ENCODE measurements at places on chromosomes 6 and 20. TPM values are rescaled to one million over a fixed set of nuclear protein-coding genes. Genes with fewer than 3 reads are reported as not detected.
A peak's percentile ranks its signal among the peaks of the same experiment; 100 is the strongest.

DNA sequence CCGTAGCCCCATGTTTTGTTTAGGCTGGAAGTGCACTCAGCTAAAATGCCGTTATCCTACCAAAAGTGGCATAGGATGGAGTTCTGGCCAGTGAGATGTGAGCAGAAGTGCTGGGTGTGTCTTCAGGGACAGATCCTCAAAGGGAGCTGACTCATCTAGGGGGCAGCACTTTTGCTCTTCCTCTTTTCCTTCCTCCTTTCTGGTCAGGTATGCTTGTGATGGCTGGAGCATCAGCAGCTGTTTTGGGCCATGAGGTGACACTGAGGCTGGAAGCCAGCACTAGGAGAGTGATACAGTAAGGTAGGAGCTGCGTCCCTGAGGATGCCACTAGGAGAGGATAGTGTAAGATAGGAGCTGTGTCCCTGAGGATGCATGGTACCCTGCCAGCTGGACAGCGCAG lies 4.6 kb upstream of the OSBPL2 start:
- no peak overlapping the region for H3K4me3 ChIP-seq
- DNase-seq: no peak
- H3K36me3 ChIP-seq: no peaks in the 10 kb centered on the region
- no peaks in the 10 kb centered on the region for H3K4me1 ChIP-seq

DNA sequence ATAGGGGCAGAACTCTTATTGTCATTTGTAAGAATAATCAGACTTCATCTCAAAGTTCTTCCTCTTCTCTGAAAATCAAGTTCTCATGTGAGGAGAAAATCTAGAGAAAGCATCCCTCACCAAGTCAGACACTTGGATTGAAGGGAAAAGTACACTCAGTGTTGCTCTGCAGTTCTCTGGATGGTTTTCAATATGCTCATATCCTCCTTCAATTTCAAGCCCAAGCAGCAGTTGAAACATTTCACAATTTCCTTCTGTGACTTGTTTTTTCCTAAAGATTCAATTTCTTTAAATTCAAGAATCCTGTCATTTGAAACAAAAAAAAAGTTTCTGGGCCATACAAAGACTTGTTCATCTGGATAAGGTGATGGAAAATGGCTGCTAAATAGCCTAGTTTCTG lies 140.2 kb upstream of the AHI1 start:
- no peaks in the 10 kb centered on the region for H3K36me3 ChIP-seq
- no peak for DNase-seq
- H3K27ac ChIP-seq: no peak overlapping the region
- no peaks in the 10 kb centered on the region for H3K27me3 ChIP-seq
- no peak overlapping the region for H3K4me3 ChIP-seq
- H3K4me1 ChIP-seq: no peaks in the 10 kb centered on the region

GRCh38 chr20:39661833-39662232 lies 699.7 kb downstream of the DHX35 start:
- no peak for DNase-seq
- H3K27me3 ChIP-seq: no peaks in the 10 kb centered on the region
- no peak overlapping the region for H3K27ac ChIP-seq
- H3K4me1 ChIP-seq: no peaks in the 10 kb centered on the region
- H3K36me3 ChIP-seq: no peaks in the 10 kb centered on the region

- peaks cover 13% of the 10 kb centered on the region for H3K4me1 ChIP-seq
- H3K36me3 ChIP-seq: no peaks in the 10 kb centered on the region
- DNase-seq: no peak
- H3K4me3 ChIP-seq: no peak overlapping the region
- no peak overlapping the region for H3K27ac ChIP-seq
Measured at GRCh38 chr20:50674138-50674825, 17.1 kb downstream of the RIPOR3 start.

DNA sequence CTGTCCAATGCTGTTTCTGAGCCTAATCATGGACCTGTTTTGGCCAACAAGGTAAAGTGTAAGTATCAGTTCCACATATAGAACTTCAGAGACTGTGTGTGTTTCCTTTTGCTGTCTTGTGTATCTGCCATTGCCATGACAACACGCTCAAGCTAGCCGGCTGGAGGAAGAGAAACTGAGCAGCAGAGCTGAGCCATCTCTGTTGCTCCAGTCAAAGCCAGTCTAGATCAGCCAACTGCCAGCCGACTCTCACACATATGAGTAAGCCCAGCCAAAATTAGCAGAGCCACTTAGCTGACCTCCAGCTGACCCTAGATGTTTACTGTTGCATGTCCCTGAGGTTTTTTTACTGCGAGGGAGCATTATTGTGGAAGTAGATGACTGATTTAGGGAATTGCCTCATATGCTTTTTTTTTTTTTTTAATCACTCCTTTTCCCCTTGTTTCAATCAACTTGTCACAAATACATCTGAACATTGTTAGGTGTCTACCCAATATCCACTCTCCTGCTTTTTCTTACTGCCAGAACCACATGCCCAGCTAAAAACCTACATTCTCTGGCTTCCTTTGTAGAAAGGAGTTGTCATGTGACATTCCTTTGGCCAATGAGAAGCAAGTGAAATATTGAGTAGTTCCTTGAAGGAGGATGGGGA lies 304.3 kb upstream of the SUPT3H start:
- H3K36me3 ChIP-seq: no peaks in the 10 kb centered on the region
- no peaks in the 10 kb centered on the region for H3K27me3 ChIP-seq
- no peak for DNase-seq
- H3K4me1 ChIP-seq: peaks cover 4% of the 10 kb centered on the region
- H3K27ac ChIP-seq: no peak overlapping the region
- no peak overlapping the region for H3K4me3 ChIP-seq

GRCh38 chr20:1507276-1507675 lies 16.1 kb upstream of the SIRPB2 start:
- peaks cover 5% of the 10 kb centered on the region for H3K27me3 ChIP-seq
- no peaks in the 10 kb centered on the region for H3K4me1 ChIP-seq
- no peak overlapping the region for H3K4me3 ChIP-seq
- H3K27ac ChIP-seq: no peak overlapping the region
- H3K36me3 ChIP-seq: no peaks in the 10 kb centered on the region

DNA sequence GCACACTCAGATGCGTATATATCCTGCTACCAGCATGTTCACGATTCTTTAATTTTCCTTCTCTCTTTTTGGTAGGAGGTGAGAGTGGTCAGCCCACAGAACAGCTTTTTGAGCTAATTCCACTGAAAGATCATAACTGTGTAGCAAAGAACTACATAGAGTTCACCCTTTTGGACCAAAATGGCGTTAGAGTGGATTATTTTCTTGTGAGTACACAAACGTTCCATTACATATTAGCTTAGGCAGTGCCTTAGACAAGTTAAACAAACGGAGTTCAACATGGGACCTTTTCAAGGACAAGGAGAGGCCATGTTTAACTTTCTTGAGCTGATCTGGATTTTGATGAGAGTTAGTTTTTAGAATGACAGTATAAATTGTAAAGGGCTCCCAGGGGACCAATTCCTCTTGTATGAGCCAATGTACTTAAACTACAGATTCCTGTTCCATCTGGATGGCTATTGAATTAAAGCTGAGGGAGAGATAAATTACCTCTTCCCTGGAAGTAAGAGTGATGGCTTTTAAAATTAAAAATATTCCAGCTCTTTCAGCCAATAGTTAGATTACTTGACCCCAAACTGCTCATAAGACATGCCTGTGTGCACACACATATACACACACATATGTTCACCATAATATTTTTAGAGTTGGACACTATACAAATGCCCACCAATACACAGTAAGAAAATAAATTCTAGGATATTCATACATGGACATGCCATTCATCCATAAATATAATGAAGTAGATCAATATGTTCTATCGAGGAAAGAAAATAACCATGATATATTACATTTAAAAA lies 25.6 kb upstream of the ARMH2 start:
- no peaks in the 10 kb centered on the region for H3K27me3 ChIP-seq
- no peak overlapping the region for H3K27ac ChIP-seq
- H3K36me3 ChIP-seq: no peaks in the 10 kb centered on the region
- no peak for DNase-seq

DNA sequence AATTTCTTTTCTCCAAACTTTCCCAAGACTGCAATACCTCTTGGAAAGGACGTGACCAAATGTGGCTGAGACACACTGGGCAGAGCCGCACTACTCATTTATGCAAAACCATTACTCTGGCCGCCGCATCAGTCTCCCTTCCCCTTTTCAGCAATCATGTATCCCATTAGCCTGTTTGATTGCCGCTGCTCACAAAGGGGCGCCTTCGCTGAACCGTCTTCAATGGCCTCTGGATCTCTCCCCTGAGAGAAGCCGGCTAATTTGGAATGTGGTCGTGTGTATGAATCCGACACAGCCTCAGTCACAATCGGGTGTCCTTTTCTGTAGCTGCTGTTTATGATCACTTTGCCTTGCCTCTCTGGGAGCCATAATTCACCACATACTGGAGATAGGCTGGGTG lies 361.1 kb downstream of the ZFAND3 start:
- DNase-seq: no peak
- H3K27me3 ChIP-seq: no peaks in the 10 kb centered on the region
- no peaks in the 10 kb centered on the region for H3K36me3 ChIP-seq

DNA sequence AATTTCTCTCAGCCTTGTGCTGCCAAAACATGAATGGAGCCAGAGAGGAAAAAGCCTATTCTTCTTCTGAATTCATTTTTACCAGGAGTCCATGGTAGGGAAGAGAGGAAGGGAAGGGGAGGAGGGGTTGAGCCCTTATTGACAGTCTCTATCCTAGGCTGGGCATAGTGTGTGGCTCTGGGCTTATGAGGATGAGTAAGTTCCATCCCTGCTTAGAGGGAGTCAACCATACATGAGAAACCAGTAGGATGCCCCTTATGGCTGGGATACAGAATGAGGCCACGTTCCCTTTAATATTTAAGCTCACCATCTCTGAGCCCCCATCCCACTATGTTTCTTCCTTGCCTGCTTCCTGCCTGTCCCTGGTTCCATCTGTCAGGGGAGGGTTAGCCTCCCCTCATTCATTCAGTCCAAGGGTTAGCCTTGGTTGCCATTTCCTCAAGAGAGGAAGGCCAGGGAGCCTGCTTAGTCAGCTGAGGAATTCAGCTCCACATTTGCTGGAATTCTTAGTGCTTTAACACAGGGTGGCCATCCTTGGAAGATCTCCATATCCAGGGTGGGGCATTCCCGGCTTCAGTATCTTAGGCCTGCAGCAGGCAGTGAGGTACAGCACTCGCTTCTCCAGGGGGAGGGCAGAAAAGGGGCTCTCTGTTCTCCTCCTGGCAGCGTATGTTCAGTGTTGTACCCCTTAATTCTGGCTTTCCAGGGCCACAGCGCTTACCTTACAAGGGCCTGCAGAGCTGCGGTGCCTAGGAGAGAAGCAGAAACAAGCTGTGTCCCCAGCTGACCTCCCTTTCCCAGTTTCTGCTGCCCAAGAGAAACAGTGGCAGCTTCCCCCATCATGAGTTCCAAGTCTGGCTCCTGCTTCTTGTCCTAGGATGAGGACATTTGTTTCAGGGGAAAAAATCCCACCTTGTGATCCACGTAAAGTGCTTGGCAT lies 12.5 kb downstream of the SIRT5 start:
- no peak overlapping the region for H3K4me3 ChIP-seq
- H3K36me3 ChIP-seq: peaks cover 14% of the 10 kb centered on the region
- no peaks in the 10 kb centered on the region for H3K4me1 ChIP-seq
- H3K27ac ChIP-seq: no peak overlapping the region
- no peak for DNase-seq

GRCh38 chr6:158279615-158280014 lies 32.6 kb upstream of the TULP4 start:
- no peak for DNase-seq
- no peaks in the 10 kb centered on the region for H3K27me3 ChIP-seq
- H3K27ac ChIP-seq: no peak overlapping the region
- no peaks in the 10 kb centered on the region for H3K36me3 ChIP-seq
- no peak overlapping the region for H3K4me3 ChIP-seq

GRCh38 chr20:44029848-44030230 lies 115.2 kb downstream of the TOX2 start:
- H3K27me3 ChIP-seq: no peaks in the 10 kb centered on the region
- no peak overlapping the region for H3K4me3 ChIP-seq
- no peak for DNase-seq
- H3K4me1 ChIP-seq: no peaks in the 10 kb centered on the region

- H3K4me3 ChIP-seq: peak overlapping the region; percentile 66
- no peaks in the 10 kb centered on the region for H3K27me3 ChIP-seq
Measured at GRCh38 chr6:107116328-107116892, 1.1 kb upstream of the BEND3 start.

- H3K27me3 ChIP-seq: no peaks in the 10 kb centered on the region
- H3K4me1 ChIP-seq: no peaks in the 10 kb centered on the region
- no peak overlapping the region for H3K4me3 ChIP-seq
- no peaks in the 10 kb centered on the region for H3K36me3 ChIP-seq
- H3K27ac ChIP-seq: no peak overlapping the region
- DNase-seq: no peak
Measured at GRCh38 chr6:55917751-55918415, 42.5 kb upstream of the BMP5 start.

GRCh38 chr20:39974966-39975501 lies 714.0 kb downstream of the MAFB start:
- H3K4me1 ChIP-seq: no peaks in the 10 kb centered on the region
- no peaks in the 10 kb centered on the region for H3K27me3 ChIP-seq
- H3K36me3 ChIP-seq: no peaks in the 10 kb centered on the region
- DNase-seq: no peak
- H3K4me3 ChIP-seq: no peak overlapping the region

GRCh38 chr6:33607784-33608161 lies 13.3 kb upstream of the ITPR3 start:
- DNase-seq: no peak
- H3K4me3 ChIP-seq: no peak overlapping the region
- no peak overlapping the region for H3K27ac ChIP-seq
- H3K4me1 ChIP-seq: no peaks in the 10 kb centered on the region
- no peaks in the 10 kb centered on the region for H3K27me3 ChIP-seq

The HLA-A gene
- 71.4 TPM for total RNA-seq

The MUCL3 gene
- not detected for total RNA-seq

The SLC13A3 gene
- total RNA-seq: 4.3 TPM

The PTGIS gene
- 11.9 TPM for total RNA-seq

The OOEP gene
- not detected for total RNA-seq

The KCNQ2 gene
- 1.5 TPM for total RNA-seq

All from pancreas (tissue), 10 donors.